ENCODE measurements at places on chromosomes 7 and 10. TPM values are rescaled to one million over a fixed set of nuclear protein-coding genes. Genes with fewer than 3 reads are reported as not detected.

The VWC2 gene
- total RNA-seq = 1.9 TPM

- DNase-seq = no peak
Measured at GRCh38 chr7:50920031-50920635, 137.4 kb upstream of the GRB10 start.

GRCh38 chr10:123926401-123927264 lies 35.0 kb upstream of the CPXM2 start:
- no peak for DNase-seq

DNA sequence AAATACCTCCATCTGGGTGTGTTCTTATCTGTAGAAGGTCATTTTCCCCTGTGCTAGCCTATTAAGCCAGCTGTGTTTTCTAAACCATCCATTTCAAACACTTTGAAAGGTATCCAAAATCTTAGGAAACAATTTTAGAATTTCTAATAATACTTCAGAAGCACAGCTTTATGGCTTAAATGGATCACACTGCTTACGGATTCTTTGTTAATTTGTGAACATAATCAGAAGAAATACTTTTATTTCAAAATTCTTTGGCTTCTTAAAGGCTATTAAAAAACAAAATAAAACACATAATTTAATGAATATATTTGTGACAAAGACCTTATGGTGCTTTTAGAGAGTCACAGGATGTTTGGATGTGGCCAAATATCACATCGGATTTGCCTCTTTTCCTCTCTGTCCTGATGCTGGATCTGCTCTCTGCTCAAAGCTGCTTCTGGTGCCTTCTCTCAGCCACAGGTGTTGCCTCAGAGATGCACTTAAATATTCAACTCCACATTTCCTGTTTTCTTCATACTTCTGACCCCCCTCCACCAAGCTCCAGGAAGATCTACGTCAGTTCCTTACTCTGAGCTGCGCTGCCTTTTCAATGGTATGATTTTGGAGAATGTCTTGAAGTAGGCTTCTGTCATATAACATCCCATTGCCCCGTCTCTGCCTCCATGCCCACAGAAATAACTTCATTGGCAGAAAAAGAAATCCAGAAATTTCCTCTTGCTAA lies 230.6 kb downstream of the MLLT10 start:
- DNase-seq = no peak

- DNase-seq = no peak
Measured at GRCh38 chr7:132149436-132150304, 426.6 kb downstream of the PLXNA4 start.

The RGS10 gene
- total RNA-seq = 97.9 TPM

The AKR1C4 gene
- not detected for total RNA-seq

GRCh38 chr7:1348096-1348822 lies 111.0 kb downstream of the MICALL2 start:
- DNase-seq = no peak

The TMEM72 gene
- not detected for total RNA-seq

DNA sequence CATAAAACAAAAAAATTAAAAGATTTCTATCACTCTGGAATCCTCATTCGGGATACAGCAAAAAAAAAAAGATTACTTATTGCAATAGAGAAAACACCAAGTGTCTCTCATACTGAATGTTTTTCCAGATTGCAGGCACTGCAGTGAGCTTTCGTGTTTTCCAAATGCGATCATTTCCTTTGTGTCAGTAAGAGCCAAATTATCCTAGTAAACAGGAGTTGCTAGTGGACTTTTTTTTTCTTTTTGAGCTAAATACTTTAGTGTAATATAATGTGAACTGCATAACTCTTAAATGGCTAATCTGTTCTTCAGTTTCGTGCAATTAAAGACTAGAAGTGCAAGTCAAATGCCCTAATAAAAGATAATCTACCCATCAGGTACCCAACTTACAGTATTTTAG lies 44.4 kb upstream of the TOMM7 start:
- DNase-seq = no peak

The COBL gene
- 1.4 TPM for total RNA-seq
